Fibroblast of pulmonary artery (primary cell): ENCODE measurements at places on chromosomes 13 and 19.
A peak's percentile ranks its signal among the peaks of the same experiment; 100 is the strongest.

- peak; percentile 42 for DNase-seq
These were observed 11.1 kb downstream of the SLC7A10 start for GRCh38 chr19:33214596-33214995.

DNA sequence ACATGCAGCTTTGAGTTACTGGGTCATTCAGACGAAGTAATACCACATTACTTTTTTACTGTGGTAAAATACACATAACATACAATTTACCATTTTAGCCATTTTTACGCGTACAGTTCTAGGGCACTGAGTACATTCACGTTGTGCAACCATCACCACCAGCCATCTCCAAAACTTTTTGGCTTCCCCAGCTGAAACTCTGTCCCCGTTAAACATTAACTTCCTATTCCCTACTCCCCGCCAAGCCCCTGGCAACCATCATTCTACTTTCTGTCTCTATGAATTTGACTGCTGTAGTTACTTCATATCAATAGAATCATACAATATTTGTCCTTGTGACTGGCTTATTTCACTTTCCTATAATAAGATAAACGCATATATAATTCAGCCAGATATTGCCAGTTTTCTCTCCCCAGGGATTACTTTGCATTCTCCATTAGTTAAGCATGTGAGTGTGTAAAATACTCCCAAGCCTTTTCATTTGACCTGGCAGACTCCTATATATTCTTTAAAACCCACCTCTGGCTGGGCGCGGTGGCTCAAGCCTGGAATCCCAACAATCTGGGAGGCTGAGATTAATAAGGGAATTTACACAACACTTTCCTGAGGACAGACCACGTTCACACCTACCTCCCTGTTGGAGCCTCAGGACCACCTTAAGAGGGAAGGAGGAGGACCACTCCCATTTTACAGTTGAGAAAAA lies 10.0 kb upstream of the CYP4F22 start:
- no peak for DNase-seq

DNA sequence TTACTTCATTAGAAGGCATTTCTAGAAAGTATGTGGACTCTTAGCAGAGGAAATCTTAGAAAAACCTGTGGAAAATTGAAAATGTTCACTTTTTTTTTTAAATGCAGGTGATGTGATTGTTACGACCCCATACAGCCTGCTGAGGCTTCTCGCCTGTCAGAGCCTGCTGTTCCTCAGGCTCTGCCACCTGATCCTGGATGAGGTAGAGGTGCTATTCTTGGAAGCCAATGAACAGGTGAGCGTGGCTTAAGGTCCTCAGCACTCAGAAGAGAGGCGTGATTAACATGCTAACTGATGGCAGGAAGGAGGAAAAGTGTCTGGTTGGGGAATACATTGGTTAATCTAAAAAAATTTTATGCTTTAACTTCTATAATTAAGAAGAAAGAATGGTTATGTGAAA lies 71.4 kb downstream of the SLC7A9 start:
- no peak for DNase-seq

DNA sequence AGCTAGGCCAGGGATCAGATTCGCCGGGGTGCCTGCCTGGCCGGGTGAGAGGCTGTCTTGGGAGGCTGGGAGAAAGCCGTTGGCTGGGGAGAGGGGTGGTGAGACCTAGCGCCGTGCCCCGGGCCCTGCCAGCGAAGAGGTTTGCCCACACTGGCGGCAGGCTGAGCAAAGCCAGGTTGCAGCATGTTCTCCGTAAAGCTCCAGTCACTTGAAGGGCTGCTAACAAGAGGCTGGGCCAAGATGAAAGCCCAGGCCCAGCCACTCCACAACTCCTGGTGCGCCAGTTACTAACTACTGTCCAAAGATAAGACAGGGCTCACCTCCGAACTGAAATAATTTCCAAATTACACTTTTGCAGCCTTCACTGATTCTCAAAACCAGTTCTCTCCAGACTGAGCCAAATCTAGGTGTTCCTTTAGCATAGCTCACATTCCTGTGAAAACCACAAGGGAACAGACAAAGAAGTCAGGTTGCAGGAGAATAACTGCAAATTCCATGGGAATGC lies 16.3 kb downstream of the ELAVL1 start:
- DNase-seq: peak; percentile 23

GRCh38 chr13:74675972-74676371 lies 541.8 kb upstream of the KLF12 start:
- DNase-seq: no peak

DNA sequence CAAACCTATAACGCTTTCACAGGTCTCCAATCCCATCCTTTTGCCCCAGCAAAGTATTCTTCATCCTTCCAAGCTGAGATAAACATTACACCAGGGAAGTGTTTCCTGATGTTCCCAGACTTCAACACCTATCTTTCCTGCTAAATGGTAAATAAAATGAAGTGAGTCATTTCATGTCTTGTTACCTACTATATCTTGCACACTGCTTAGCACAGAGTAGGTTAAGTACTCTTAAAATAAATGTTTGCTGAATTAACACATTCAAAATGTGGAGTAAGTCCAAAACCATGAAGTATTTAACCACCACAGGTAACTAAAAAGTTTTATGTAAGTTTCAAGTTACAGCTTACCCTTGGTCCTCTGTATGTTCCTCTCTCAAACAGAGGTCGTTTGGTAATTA lies 3.4 kb downstream of the RBM26 start:
- DNase-seq: no peak

GRCh38 chr13:42803563-42804204 lies 22.3 kb downstream of the FAM216B start:
- DNase-seq: peak; percentile 49

GRCh38 chr13:93794197-93794885 lies 567.7 kb downstream of the GPC6 start:
- no peak for DNase-seq

DNA sequence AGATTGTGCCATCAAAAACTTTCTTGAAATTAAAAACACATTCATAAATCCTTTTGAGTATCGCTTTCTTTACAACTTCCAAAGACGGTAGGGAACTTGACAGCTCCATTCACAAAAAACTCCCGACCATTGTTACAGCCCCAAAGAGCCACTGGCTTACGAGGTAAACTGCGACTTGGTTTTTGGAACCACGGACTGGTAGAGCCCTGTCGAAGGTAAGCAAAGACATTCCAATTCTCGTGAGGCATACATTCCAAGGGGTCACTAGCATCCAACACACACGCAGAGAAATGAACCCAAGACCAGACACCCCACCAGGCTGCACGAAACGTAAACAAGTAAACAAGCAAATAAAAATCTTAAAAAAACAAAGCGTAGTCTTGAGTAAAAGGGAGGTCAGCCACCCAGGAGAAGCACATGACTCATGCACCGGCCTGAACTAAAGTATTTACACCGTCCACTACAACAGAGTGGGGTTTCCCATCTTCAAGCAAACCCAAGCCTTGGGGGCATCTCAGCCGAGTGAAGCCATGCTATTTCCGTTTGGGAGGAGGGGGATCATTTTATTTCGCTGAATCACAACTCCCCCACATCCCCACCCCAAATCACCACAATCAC lies 1.4 kb downstream of the BRD4 start:
- peak; percentile 69 for DNase-seq

GRCh38 chr13:29362849-29363604 lies 232.5 kb downstream of the SLC7A1 start:
- DNase-seq: peak; percentile 53

DNA sequence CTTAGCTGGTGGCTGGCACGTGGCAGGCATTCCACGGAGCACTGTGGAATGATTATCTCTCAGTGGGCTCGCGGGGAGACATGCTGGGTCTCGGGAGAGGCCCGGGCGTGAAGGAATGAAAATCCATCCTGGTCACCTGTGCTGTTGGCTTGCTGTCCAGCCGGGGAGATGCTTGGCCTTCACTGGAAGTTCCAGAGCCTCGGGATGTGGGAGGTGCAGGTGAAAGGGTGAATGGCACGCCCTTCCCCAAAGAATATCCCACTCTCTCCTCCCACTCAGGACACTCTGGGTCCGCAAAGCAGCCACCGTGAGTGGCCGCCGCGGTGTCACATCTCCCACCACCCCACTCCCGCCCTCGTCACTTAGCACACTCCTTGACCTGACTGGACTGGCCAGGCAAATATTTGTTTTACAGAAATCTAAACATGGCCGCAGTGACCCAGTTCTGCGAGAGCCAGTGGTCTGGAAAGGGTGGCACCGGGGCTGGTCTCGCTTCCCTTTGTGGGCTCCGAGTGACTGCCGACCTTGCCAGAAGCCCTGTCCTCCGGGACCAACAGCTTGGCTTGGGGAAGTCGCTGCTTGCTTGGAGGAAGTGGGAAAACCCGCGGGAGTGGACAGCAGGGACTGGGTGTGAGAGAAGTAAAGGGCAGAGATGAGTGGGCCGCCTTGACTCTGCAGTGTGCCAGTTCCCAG lies 8.0 kb downstream of the DPP9 start:
- DNase-seq: no peak

GRCh38 chr19:33681081-33681680 lies 59.4 kb downstream of the CHST8 start:
- DNase-seq: no peak

DNA sequence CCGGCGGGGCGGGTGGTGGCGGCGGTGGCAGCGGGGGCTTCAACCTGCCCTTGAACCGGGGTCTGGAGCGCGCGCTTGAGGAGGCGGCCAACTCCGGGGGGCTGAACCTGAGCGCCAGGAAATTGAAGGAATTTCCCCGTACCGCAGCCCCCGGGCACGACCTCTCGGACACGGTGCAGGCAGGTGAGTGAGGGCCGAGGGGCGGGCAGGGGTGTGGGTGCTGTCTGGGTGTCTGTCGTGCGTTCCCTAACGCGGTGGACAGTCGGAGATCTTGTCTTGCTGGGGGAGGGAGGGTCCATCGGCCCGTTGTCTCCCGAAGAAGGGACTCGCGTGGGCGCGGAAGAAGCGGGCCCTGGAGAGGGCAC lies 533 bp downstream of the LRCH1 start:
- no peak for DNase-seq

DNA sequence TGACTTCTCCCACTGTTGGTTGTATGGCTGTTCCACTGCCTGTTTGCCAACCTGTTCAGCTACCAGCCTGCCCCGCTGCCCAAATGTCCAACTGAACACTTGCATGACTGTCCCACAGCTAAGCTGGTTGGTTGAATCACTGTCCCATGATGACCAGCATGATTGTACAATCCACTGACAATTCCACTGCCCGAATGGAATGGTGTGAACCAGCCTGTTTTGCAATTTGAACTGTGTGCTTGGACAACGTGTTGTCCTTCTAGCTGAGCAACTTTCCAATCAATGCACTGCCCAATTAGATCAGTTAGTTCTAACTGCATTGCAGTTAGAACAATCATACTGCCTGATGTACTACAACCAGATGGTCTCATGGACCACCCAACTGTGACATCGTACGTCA lies 8.7 kb downstream of the ADAMTS10 start:
- DNase-seq: no peak

DNA sequence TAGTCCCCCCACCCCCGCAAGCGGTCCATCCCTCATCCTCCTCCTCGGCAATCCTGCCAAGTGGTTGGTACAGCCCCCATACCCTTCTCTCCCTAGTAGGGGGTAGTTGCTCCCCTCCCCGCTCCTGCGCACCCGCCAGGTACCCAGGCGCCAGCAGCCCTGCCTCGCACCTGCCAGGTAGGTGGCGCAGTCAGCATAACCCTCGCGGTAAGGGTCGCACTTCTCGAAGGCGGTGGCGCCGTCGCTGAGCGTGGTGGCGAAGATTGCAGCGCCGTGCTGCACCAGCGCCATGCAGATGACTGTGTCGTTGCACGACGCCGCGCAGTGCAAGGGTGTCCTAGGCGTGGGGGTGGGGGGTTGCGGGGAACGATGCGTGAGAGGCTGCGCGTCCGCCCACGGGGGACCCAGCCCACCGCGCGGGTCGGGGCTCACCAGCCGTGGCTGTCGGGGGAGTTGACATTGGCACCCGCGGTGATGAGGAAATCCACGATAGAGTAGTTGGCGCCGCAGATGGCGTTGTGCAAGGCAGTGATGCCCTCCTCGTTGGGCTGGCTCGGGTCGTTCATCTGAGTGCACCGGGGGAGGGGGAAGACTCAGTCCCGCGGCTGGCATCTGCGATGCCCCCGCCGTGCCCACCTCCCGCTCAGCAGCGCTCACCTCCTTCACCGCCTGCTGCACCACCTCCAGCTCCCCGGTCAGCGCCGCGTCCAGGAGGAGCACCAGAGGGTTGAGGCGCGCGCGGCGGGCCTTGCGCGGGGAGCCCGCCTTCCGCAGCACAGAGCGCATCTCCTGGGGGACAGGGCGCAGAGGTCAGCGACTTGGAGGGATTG lies 15.2 kb upstream of the ERCC2 start:
- DNase-seq: no peak

GRCh38 chr13:98217597-98217996 lies 40.5 kb upstream of the RNF113B start:
- DNase-seq: no peak

DNA sequence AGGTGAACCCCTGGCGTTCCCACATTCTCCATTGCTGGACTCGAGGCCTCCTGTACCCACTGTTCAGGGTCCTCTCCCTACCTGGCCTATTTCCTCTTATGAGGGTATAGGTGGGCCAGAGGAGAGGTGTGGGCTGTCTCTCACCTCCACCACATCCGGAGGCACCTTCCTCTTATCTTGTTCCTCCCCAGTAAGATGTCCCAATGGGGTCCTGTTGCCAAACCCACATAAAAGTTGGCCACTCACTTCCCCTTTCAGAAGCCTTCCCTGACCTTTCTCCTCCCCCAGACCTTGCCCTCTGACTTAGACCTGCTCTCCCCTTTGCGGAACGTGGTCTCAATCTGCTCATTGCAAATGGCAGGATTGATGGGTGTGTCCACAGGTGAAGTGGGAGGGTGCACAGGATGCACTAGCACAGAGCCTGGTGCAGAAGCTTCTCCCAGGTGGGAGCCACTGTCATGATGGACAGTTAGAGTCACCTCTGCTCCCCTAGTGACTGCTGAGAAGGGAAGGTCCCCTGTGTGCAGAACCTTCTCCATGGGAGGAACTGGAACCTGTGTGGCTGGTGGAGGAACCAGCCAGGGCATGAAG lies 1.3 kb downstream of the CYP4F3 start:
- DNase-seq: no peak

DNA sequence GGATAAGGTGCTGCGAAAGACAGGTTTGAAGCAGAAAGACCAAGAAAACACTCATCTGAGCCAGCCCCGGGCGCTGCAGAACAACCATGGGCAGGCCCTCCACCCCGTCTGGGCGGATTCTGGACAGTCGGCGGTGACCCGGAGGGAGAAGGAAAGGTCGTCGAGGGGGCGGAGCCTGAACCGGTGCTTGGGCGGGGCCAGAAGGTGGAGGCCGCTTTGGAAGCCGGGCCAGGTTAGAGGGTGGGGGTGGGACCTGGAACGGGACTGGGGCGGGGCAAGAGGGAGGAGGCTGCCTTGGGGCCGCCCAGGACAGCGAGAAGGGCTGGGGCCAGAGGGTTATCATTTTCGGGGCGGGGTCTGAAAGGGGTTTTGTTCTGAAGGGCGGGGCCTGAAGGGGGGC lies 5.0 kb upstream of the ZNF765 start:
- DNase-seq: no peak
